Gastrocnemius medialis (tissue), 4 donors: ENCODE measurements at places on chromosomes 16 and 17.

GRCh38 chr17:78117027-78117981 lies 11.3 kb downstream of the TMC6 start:
- no peak for DNase-seq

- no peak for DNase-seq
Measured at GRCh38 chr17:78623541-78623940, 46.3 kb upstream of the DNAH17 start.

DNA sequence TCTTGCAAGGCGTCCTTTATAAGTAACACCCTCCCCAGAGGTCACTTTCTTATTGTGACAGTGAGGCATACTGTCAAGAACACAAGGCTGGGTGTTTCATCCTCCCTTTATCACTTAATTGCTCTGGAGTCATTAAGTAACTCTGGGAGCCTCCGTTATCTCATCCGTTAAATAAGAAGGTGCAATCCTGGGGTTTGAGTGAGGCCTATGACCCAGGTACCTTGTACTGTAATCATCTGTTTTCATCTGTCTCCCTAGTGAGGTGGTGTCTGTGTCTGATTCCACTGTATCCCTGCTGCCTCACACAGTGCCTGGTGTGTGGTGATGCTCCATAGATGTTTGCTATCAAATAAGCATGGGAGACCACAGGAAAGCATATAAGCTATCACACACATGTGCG lies 17.7 kb downstream of the TNS4 start:
- no peak for DNase-seq

- DNase-seq, result peak; percentile 42
Measured at GRCh38 chr16:53041320-53042051, 11.2 kb downstream of the CHD9NB start.

GRCh38 chr17:82022310-82022980 lies at the start of gene CENPX:
CENPX (minus strand) TSS chr17:82022878; CDS start chr17:82022861, 17 bp downstream.
- DNase-seq, result no peak

DNA sequence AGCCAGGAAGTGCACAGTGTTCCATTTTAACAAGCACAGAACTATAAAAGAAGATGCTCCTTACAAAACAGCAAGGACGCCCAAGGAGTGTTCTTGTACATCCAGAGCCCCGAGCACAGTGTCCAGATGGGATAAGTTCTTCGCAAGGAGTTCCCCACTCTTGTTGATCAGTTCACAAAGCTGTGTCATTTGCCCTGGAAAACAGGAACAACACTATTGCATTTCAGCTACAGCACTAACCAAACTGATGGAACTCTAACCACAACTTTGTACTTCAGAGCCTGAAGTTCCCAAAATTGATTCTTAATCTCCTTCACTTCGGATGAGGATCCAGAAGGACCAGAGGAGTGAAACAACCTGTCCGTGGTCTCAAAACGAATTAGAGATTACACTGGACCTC lies 5.1 kb downstream of the COPS3 start:
- DNase-seq, result no peak

GRCh38 chr17:4898351-4898750 lies 985 bp upstream of the C17orf107 start:
- no peak for DNase-seq

DNA sequence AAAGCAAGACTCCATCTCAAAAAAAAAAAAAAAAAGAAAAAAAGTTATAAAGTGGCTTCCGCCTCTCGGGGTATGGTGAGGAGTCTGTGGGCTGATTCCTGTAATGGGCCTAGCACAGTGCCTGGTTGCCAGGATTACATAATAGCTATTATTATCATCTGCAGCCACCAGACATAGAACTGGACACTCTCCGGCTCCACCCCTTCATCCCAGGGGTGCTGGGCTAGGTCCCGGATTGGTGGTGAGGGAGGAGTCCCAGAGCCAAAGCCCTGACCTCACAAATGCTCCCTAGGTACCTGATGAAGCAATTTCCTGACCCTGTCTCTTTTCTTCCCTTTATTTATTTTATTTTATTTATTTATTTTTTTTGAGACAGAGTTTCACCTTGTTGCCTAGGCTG lies 11.6 kb upstream of the ADGRG1 start:
- no peak for DNase-seq

- no peak for DNase-seq
Measured at GRCh38 chr17:81314398-81315081, 19.4 kb upstream of the SLC38A10 start.

- peak; percentile 65 for DNase-seq
Measured at GRCh38 chr16:46894036-46894672, 10.0 kb downstream of the GPT2 start.

GRCh38 chr16:46673320-46674013 lies 15.5 kb downstream of the VPS35 start:
- peak; percentile 50 for DNase-seq

GRCh38 chr16:71966932-71967331 lies 33.3 kb downstream of the PKD1L3 start:
- DNase-seq, result peak; percentile 20

GRCh38 chr17:63317166-63317840 lies 128.8 kb downstream of the CYB561 start:
- DNase-seq, result no peak

GRCh38 chr16:51567911-51568310 lies 416.8 kb upstream of the SALL1 start:
- no peak for DNase-seq

DNA sequence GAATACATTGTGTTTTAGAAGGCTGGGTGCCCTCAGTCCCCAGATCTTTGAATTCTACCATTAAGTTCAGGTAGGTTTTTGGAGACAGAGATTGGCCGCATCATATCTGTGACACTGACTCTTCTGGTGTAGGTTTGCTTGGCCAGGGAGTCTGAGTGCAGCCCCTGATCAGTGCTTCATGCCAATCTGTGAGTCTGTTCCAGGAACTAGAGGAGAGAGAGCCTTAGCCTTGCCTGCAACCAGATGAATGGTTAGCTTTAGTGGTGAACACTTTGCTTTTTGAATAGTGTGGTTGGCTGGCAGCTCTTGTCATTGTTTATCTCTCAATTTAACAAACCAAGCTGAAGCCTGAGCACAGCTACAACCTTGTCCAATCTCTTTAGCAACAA lies 87.8 kb downstream of the PLXDC1 start:
- no peak for DNase-seq

DNA sequence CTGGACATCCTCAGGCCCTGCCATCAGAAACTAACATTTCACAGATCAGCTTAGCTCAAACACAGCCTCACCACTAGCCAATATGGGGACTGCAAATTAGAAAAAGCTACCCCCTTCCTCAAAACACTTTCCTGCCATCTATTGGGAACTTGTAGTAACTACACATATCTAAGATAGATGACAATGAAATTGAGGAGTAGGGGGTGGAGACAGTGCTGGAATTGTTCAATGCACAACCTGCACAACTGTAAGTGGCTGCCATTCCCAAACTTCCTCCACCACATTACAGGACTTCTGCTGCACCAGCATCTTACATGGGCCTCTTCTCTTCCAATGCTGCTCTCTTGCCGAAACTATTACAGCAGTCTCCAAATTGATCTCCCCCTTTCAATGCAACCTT lies 21.9 kb downstream of the AIPL1 start:
- DNase-seq, result no peak

- DNase-seq, result no peak
Measured at GRCh38 chr16:12539185-12539929, 264.3 kb downstream of the CPPED1 start.

DNA sequence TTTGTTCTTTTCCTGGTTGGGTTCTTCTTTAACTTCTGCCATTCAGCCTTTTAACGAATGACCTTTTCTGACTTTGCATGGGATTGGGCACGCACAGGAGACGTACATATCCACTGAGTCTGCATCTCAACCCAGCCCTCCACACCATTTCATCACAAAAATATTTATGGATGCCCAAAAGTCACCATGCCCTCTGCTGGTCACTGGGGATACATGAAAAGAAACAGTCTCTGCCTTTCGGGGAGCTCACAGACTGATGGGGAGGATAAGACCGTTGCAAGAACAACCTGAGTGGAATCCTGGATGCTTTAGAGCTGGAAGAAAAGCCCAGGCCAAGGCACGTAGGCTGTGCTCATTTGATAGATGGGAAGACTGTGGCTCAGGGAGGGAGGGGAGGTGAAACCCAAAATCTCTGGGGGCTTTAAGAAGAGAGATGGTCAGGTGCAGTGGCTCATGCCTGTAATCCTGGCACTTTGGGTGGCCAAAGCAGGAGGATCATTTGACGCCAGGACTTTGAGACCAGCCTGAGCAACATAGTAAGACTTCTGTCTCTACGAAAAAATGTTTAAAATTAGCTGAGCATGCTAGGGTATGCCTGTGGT lies 7.9 kb upstream of the MT2A start:
- DNase-seq, result no peak

DNA sequence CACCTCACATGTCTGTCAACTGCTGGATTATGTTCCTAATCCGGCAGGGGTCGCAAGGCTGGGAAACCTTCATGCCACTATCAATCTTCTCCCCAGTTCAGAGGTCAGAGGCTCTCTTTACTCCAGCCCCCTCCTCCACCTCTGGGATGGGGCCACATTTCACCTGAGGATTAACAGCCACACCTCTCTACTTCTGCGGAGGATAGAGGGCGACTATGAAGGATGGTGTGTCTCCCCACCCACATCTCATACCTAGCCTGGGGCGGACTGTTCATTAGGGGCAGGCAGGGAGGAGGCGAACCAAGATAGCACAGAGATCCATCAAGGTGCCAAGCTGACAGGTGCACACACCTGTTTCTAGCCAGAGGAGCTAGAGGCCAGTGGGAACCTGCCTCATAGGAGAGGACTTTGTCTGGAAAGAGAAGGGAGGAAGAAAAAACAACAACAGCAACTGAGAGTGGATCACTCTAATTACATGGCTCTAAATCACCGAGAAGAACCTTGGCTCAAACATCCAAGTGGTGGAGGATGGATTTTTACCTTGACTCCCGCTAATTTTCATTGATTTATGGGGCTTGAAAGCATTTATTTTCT lies 41.9 kb upstream of the SKAP1 start:
- DNase-seq, result no peak

GRCh38 chr17:81424151-81425017 lies 29.1 kb downstream of the BAHCC1 start:
- no peak for DNase-seq

GRCh38 chr17:78883533-78884131 lies 19.4 kb downstream of the CEP295NL start:
- DNase-seq, result peak; percentile 75

DNA sequence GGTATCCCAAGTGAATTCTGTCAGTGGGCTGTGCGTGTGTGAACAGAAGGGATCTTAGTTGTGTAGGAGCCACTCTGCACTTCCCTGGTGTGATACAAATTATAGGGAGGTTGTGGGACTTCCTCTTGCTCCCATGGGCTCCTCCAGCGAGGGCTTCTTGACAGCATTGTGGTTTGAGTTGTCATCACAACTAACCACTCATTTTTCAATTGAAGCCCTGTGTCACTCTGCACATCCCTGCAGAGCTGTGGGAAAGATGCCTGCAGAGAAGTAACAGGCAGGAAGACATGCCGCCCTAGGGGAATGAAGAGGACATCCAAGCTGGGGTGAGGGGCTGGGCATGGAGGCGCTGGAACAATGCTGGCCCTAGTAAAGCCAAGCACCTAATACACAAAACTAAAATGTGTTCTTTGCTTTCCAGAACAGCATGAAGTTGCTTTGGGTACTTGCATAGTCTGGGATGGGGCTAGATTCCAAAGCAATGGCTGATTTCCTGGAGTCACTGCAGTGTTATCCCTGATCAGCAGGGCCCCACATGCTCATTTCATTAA lies 692.5 kb downstream of the TOX3 start:
- no peak for DNase-seq

GRCh38 chr16:373848-374615 lies 3.7 kb upstream of the MRPL28 start:
- no peak for DNase-seq

DNA sequence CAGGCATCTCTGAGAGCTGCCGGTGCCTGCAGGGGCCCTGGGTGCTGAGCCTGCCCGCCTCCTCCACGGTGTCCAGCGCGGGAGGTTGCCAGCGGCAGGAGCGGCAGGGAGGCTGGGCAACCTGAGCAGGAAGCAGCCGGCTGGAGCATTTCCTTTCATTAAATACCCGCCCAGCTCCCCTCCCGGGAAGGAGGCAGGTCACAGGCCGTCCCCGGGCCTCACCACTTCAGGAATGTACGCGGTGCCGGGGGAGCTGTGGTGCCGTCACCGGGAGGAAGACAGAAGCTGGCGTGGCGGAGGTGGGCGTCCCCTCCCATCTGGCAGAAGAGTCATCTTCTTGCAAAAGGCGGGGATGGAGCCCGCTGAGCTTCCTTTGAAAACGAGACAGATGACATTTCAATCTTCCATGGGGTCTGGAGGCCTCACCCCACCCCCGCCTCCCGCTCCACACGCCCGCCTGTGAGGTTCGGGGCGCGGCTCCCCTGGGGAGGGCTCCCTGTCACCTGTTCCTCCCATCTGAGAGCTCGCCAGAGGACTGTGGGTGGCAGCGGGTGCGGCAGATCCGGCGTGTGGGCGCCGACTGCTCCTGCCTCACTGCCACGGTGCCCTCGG lies 16.0 kb downstream of the SOX8 start:
- DNase-seq, result no peak

DNA sequence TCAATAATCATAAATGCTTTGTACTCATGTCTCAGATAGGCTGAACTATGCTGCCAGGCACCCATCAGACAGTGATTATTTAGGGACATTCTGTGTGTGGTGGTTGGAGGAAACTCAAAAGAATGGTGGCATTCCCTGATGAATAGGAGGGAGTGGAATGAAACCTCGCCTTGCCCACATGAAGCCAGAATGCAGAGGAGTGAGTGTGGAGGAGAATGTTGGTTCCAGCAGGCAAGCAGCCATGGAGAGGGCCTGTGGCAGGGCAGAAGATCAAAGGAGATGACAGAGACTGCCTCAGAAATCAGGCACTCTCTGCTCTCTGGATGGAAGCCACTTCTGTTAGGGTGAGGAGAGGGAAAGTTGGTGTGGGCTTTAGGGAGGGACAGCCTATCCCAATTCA lies 22.5 kb downstream of the KCTD19 start:
- no peak for DNase-seq

GRCh38 chr16:83116274-83116892 lies 489.6 kb downstream of the CDH13 start:
- no peak for DNase-seq

DNA sequence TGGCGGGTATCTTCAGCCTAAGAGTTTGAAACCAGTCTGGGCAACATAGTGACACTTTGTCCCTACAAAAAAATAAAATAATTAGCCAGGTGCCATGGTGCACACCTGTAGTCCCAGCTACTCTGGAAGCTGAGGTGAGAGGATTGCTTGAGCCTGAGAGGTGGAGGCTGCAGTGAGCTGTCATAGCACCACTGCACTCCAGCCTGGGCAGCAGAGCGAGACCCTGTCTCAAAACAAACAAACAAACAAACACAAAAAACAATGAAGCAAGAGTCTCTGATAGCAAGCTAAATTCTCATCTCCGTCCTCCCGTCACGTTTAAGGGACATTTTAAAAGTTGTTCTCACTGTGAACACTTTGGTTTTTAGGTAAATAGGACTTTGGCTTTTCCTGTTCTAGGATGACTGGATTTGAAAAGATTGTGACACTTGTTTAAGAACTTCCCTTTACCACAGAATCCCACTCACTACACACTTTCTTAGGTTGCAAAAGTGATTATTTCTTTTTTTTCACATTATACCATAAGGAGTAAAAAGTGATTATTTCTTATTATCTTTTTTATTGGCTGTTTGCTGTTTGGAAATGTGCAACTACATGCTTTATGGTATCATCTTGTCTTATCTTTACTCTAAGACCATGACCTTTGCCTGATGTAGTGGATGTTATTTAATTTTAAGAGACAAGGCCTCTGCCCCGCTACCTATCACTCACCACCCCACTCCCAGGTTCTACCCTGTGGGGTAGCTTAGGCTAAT lies 4.4 kb upstream of the ERN1 start:
- DNase-seq, result no peak

GRCh38 chr17:4719684-4720221 lies 9.3 kb downstream of the ARRB2 start:
- DNase-seq, result no peak

- DNase-seq, result peak; percentile 31
Measured at GRCh38 chr17:75459246-75459589, 2.8 kb downstream of the TMEM94 start.
